CD4-positive, alpha-beta T cell treated with Interleukin-6 at 100 ng/mL for 8 hours (primary cell): ENCODE measurements at places on chromosomes 6 and 20.

DNA sequence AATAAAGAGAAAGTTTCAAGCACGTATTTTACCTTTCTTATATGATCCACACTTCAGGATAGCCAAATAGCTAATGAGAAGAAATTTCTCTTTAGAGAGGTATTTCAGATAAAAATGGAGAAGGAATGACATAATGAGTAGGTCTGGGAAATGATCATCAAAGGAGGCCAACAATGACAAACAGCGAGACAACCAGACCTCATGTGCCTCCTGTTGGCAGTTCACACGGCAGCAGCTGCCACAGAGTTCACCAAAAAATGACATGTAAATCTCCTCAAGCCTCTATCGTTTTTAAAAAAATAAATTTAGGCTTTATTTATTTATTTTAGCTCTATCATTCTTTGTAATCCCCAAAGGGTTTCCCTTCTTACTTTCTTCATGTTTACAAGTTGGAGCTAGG is 47.7 kb downstream of the SLC2A12 start:
- DNase-seq: no peak

DNA sequence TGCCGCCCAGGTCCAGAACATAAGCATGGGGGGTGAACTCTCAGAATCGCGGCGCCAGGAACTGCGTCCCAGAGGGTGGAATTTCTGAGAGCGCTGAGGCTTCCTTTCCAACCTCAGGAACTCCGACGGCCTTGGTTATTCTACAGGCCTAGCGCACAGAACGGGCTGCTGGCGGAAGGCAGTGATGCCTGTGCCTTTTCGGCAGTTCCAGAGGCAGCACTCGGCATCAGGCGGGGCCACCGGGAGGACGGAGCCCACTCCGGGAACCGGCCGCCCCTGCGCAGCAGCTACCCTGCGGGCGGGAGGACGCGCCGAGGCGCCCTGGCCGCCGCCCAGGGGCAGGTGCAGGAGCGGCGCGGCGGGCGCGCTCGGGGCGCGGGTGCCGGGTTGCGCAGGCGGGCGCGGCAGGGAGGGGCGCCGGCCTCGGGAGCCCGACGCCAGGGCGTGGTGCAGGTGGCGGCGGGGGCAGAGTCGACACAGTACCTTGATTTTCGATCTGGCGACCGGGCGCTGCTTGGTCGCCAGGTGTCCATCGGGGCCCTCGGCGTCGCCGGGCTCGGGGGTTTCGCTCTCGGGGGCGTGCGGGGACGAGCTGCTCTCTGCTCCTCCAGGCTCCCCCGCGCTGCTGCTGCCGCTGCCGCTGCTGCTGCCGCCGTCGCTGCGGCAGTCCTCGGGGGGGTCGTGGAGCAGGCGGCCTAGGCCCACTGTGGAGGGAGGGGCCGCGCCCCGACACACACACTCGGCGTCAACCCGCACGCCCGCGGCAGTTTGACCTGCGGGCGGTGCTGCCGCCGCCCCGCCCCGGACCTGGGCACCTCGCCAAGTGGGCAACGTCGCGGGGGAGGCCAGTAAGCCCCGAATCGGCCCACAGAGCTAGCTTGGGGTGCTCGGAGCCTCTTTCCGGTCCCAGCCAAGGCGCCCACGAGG is 1.3 kb downstream of the OVOL2 start:
- DNase-seq: no peak

GRCh38 chr6:102137859-102138258 is 744.4 kb downstream of the GRIK2 start:
- DNase-seq: no peak

DNA sequence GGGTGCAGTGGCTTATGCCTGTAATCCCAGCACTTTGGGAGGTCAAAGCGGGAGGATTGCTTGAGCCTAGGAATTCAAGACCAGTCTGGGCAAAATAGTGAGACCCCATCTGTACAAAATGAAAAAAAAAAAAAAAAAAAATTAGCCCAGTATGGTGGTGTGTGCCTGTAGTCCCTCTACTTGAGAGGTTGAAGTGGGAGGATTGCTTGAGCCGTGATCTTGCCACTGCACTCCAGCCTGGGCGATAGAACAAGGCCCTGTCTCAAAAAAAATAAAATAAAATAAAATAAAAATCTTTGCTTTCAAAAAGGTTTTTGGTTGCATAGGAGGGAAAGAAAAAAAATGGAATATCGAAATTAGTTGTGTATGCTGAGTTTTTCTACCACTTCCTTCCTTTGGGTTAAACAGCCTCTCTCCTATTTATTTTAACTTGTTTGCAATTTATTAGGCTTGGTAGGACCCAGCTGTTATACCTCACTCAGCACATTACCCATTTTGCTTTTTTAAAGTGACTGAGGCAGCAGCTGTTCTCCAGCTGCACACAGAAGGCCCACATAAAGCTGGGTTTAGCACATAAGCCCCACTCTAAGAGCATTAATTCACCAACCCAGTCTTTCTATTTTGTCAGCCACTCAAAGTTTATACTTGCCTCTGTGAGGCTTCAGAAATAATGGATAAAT is 152.3 kb downstream of the ZFAND3 start:
- no peak for DNase-seq

DNA sequence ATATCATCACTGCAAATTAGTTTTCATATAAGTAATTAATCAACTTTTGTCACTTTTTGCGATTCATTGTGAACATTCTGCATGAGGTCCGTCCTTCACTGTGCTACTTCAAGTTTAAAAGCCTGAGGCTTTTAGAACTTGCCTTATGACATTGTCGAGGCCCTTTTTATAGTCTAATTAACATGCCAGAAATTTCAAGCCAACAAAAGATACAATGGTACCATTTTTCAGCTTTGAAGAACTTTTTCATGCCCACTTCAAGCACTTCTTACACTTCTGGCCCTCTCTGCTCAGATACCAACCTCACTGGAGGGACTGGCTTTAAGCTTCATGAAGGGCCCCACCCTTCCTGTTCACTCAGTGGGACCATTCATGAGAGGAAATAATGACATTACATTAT is 323.1 kb downstream of the TPBG start:
- no peak for DNase-seq

DNA sequence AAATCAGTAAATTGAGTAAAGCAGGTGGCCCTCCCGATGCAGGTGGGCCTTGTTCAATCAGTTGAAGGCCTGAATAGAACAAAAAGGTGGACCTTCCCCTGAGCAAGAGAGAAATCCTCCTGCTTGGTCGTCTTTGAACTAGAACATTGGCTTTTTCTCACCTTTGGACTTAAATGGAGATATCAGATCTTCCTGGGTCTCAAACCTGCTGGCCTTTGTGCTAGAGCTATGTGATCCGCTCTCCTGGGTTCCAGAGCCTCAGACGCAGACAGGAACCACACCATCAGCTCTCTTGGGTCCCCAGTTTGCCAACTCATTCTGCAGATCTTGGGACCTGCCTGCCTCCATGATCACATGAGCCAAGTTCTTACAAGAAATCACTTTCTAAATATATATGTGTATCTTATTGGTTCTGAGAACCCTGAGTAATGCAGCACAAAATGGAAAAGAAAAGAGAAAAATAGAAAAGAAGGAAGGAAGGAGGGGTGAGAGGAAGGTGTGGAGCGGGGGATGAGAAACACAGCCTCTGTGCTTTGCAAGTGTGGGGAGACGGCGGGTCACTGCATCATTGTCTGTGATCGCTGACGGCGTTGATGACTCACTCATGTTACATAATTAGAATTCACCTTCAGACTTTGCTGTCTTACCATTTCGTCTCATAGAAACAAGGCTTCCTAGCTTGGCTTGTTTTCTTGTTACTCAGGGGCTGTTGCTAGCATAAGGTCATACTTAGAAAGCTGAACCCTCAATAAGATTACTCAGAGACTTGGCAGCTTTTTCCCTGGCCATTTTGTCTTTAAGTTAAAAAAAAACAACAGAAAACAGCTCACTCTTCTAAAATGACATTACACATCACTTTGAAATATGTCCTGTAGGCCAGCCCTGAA is 85.7 kb upstream of the NEDD9 start:
- peak; percentile 53 for DNase-seq

- DNase-seq: no peak
These were observed 53.8 kb upstream of the CCDC28A start for GRCh38 chr6:138719744-138720143.

GRCh38 chr6:36121787-36122494 is 8.4 kb upstream of the MAPK13 start:
- no peak for DNase-seq

- DNase-seq: no peak
These were observed 49.1 kb upstream of the UBR2 start for GRCh38 chr6:42514745-42515144.

- no peak for DNase-seq
These were observed 289.4 kb downstream of the PHACTR1 start for GRCh38 chr6:13005994-13006393.

- no peak for DNase-seq
These were observed 220.8 kb downstream of the OGFRL1 start for GRCh38 chr6:71509191-71510005.

- no peak for DNase-seq
These were observed 62.6 kb downstream of the FAM50B start for GRCh38 chr6:3911614-3912336.

DNA sequence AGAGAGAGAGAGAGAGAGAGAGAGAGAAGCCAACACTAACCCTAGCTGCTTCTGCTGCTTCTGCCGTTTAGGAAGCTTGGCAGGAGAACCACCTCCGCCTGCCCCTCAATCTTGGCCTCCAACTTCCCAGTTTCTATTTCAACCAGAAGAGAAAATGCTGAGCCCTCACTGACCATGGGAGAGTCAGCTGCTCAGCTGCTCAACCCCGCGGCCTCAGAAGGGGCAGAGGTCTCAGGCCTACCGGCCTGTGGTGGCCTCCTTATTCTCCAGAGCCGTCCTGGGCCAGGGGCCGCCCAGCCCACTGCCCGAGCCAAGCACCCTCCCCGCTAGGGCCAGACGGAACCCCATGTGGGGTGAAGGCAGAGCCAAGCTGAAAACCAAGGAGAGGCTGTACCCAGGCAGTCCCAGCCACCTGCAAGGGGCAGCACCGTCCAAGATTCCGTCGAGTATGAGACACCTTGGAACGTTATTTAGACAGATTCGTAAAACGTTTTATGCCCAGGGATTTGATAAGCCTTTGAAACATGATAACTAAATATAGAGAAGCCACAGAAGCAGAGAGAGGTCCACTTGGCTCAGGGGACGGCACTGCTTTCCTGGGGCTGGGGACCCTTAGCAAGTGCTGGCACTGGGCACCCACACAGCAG is 116.6 kb downstream of the DLL1 start:
- DNase-seq: no peak

- no peak for DNase-seq
These were observed 442.7 kb downstream of the TENT5A start for GRCh38 chr6:81309811-81310210.

GRCh38 chr6:143529095-143529494 is 17.6 kb upstream of the FUCA2 start:
- no peak for DNase-seq

- no peak for DNase-seq
These were observed 58.5 kb upstream of the KCNK16 start for GRCh38 chr6:39380837-39381549.

GRCh38 chr20:25035921-25036320 is 22.0 kb downstream of the ACSS1 start:
- DNase-seq: peak; percentile 34

- no peak for DNase-seq
These were observed 10.2 kb upstream of the BEND6 start for GRCh38 chr6:56944661-56945060.

- no peak for DNase-seq
These were observed 418.5 kb upstream of the JARID2 start for GRCh38 chr6:14827354-14827753.

GRCh38 chr6:63732336-63732735 is 96.7 kb downstream of the PHF3 start:
- DNase-seq: no peak

DNA sequence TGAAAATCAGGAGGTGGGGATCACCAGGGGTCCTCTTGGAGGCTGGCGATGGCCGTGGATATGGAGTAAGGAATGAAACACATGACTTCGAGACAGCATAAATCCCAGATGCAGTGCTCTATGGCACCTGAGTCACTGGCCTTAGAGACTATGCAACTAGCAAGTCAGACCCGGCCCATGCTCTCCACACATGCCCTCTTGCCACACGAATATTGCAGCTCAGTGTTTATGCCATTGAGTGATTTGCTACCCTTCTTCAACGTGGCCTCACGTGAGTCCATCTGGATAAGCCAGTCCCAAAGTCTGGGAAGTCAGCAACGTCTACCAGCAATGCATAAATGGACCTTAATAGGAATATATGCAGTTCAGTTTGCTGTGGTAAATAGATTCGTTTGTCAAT is 466.3 kb downstream of the CD83 start:
- no peak for DNase-seq

GRCh38 chr6:15301179-15302006 is 55.5 kb downstream of the JARID2 start:
- no peak for DNase-seq

DNA sequence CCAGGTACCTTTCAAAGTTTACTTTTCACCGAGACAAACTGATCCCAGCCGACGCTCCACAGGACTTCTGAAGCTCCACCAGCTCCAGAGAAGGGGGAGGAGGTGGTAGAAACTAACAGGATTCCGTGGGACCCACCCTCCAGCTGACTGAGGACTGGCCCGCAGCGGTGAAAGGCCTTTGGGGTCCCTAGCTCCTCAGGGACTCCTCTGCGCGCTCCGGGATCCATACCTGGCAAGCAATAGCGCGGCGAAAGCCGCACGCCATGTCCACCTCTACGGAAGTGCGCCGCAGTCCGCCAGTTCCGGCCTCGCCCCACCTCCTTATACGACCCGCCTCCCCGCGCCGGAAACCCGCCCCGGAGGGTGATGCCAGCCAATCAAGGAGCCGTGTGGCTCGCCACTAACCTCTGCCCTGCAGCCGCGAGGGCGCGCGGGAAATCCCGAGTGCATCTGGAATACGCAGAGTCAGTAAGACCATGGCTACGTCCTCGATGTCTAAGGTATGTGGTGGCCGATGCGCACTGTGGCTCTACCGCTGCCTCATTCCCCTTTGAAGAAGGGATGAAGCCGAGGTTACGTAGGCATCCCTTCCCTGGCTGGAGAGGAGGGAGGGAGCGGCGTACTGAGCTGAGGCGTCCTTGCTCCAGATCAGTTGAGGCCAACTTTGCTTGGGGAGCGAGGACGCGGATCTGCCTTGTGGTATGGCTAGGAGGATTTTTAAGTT is at the start of the genes ORC3 and RARS2:
Gene ORC3 (plus strand): TSS at position 443 of the 724 bp plus-strand sequence. CDS start 34 bp downstream, at position 477.
Gene RARS2 (minus strand): TSS at position 295 of the 724 bp plus-strand sequence. CDS start 30 bp downstream, at position 265.
- DNase-seq: peak; percentile 93

DNA sequence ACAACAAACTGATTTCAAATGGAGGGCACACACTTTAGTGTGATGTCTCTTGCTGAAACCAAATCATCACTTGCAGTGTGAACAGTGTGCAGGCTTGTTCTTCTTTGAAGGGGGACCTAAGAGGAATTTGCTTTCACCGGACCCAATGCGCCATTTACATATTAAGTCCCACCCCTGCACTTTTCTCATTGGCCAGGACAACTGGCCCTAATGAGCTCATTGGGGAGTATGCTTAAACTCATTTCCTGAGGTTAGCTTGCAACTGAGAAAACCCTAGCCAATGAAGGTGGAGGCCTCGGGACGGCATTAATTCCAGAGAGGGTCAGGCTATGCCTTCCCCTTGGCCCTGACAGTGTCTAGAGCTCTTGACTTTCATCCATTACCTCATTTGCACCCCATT is 58.7 kb downstream of the VEGFA start:
- no peak for DNase-seq
